ENCODE measurements at places on chromosomes 13 and 19. TPM values are rescaled to one million over a fixed set of nuclear protein-coding genes. Genes with fewer than 3 reads are reported as not detected.

DNA sequence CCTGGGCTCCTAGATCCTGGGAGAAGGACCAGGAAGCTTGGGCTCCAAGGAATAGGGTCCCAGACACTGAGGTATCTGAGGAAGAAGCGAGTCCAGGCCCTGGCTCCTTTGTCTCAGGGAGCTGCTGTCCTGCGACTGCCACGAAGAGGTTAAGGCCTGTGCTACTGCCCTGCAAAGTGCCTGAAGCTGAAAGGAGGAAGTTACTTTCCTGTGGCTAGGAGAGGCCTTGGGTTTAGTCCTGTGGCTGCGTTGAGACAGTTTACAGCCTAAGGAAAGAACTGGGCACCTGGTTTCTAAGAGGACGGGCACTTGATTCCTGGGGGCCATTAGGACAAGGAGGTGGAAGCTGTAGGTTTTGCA lies 2.8 kb downstream of the MYADM start:
- no peaks in the 10 kb centered on the region for H3K27me3 ChIP-seq
- no peak for DNase-seq
- peak overlapping the region; percentile 100 for H3K27ac ChIP-seq

DNA sequence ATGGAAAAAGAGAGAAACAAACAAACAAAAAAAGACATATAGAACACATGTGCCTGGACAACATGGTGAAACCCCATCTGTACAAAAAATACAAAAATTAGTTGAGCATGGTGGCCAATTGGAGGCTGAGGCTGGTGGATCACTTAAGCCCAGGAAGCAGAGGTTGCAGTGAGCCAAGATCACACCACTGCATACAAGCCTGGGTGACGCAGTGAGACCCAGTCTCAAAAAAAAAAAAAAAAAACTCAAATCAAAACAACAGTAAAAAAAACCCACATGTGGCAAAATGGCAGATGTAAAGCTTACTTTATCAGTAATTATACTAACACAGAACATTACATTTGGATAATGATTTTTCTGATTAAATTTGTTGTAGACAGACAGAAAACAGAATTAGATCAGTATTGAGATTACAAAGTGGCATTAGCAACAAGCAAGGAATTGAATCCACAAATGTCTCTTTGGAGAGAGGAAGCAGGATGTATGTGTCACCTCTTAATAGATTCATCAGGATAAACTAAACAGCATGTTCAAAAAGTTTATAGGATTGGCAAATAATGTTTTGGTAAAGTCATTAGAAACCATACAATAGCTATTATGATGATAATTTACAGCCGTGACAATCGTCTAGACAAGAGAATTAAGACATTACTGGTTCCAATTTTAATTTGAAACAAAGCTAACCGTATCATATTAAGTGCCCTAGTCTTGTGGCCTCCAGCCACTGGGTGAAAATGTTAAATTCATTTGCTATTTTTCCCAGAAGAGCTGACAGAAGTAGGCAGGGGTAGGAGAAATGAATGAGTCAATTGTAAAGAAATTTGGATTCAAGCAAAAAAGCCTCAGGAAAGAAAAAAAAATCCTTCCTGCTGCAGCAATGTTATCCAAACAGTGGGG lies 206.0 kb downstream of the FGF14 start:
- no peaks in the 10 kb centered on the region for H3K36me3 ChIP-seq
- no peak overlapping the region for H3K4me3 ChIP-seq
- H3K4me1 ChIP-seq = no peaks in the 10 kb centered on the region
- no peak overlapping the region for H3K27ac ChIP-seq
- DNase-seq = no peak

GRCh38 chr13:91659256-91660075 lies 261.0 kb downstream of the GPC5 start:
- no peak for DNase-seq
- no peak overlapping the region for H3K27ac ChIP-seq
- no peaks in the 10 kb centered on the region for H3K36me3 ChIP-seq

- H3K4me3 ChIP-seq = peak within 1 kb of the TSS; percentile 37
- no peaks in the 10 kb centered on the region for H3K4me1 ChIP-seq
- H3K36me3 ChIP-seq = no peaks in the 10 kb centered on the region
- H3K27me3 ChIP-seq = no peaks in the 10 kb centered on the region
- DNase-seq = peak; percentile 81
Measured at GRCh38 chr19:22783651-22784410, at the start of gene ZNF99. Gene ZNF99 (minus strand): TSS chr19:22784151. CDS start chr19:22784016, 135 bp downstream.

GRCh38 chr13:23372264-23372906 lies 61.1 kb downstream of the SACS start:
- no peak for DNase-seq
- no peaks in the 10 kb centered on the region for H3K36me3 ChIP-seq
- no peak overlapping the region for H3K27ac ChIP-seq
- H3K4me3 ChIP-seq = no peak overlapping the region
- no peaks in the 10 kb centered on the region for H3K4me1 ChIP-seq

DNA sequence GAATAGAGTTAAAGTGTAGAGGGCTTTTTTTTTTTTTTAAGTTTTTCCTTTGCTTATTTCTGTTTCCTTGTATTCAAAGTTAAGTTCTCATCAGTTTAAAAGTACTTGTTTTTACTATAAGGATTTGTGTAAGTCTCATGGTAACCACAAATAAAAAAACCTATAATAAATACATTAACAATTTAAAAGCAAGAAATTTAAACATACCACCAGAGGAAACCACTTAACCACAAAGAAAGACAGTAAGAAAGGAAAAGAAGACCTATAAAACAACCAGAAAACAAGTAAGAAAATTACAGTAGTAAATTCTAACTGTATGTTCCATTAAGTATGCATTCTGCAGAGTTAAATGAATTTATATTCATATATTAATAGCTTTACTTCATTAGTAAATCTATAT lies 999.1 kb upstream of the ATXN8OS start:
- no peak overlapping the region for H3K27ac ChIP-seq
- H3K36me3 ChIP-seq = no peaks in the 10 kb centered on the region
- no peak for DNase-seq
- H3K27me3 ChIP-seq = no peaks in the 10 kb centered on the region
- H3K4me3 ChIP-seq = no peak overlapping the region

DNA sequence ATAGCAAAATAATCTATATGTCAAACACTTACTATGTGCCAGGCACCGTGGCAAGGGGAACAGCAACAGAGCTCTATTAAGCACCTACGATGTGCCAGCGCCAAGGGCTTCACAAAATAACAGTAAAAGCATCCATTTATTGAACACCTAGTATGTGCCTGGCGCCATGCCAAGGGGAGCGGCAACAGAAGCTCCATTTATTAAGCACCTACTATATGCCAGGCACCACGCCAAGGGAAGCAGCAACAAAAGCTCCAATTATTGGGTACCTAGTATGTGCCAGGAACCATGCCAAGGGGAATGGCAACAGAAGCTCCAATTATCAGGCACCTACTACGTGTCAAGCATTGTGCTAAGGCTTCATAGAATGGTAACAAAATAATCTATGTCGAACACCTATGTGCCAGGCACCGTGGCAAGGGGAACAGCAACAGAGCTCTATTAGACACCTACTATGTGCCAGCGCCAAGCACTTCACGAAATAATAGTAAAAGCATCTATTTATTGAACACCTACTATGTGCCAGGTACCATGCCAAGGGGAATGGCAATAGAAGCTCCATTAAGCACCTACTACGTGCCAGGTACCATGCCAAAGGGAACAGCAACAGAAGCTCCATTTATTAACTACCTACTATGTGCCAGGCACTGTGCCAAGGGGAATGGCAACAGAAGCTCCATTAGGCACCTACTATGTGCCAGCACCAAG lies 107.7 kb downstream of the PTPRS start:
- no peak overlapping the region for H3K4me3 ChIP-seq
- H3K27ac ChIP-seq = no peak overlapping the region
- no peaks in the 10 kb centered on the region for H3K36me3 ChIP-seq
- DNase-seq = no peak
- H3K27me3 ChIP-seq = no peaks in the 10 kb centered on the region
- H3K4me1 ChIP-seq = no peaks in the 10 kb centered on the region

The SARS2 gene
- 18.9 TPM for total RNA-seq

- H3K27ac ChIP-seq = peak overlapping the region; percentile 12
- DNase-seq = no peak
- H3K4me1 ChIP-seq = no peaks in the 10 kb centered on the region
- H3K4me3 ChIP-seq = no peak overlapping the region
Measured at GRCh38 chr13:80276371-80277289, 64.3 kb downstream of the SPRY2 start.

GRCh38 chr13:55937180-55937579 lies 1203.5 kb upstream of the PRR20A start:
- no peak overlapping the region for H3K4me3 ChIP-seq
- no peak for DNase-seq
- H3K36me3 ChIP-seq = no peaks in the 10 kb centered on the region
- no peaks in the 10 kb centered on the region for H3K4me1 ChIP-seq
- no peak overlapping the region for H3K27ac ChIP-seq
- H3K27me3 ChIP-seq = no peaks in the 10 kb centered on the region

The FREM2 gene
- total RNA-seq = 0.96 TPM

The GIPC3 gene
- 0.29 TPM for total RNA-seq

The LILRA1 gene
- total RNA-seq = 1.8 TPM

- no peak overlapping the region for H3K27ac ChIP-seq
- no peak overlapping the region for H3K4me3 ChIP-seq
- no peaks in the 10 kb centered on the region for H3K4me1 ChIP-seq
- no peaks in the 10 kb centered on the region for H3K36me3 ChIP-seq
Measured at GRCh38 chr19:30679153-30679702, 307.0 kb downstream of the ZNF536 start.

GRCh38 chr13:45915686-45916439 lies 64.3 kb upstream of the SIAH3 start:
- no peaks in the 10 kb centered on the region for H3K4me1 ChIP-seq
- H3K27me3 ChIP-seq = no peaks in the 10 kb centered on the region
- DNase-seq = no peak
- H3K27ac ChIP-seq = no peak overlapping the region
- no peaks in the 10 kb centered on the region for H3K36me3 ChIP-seq

DNA sequence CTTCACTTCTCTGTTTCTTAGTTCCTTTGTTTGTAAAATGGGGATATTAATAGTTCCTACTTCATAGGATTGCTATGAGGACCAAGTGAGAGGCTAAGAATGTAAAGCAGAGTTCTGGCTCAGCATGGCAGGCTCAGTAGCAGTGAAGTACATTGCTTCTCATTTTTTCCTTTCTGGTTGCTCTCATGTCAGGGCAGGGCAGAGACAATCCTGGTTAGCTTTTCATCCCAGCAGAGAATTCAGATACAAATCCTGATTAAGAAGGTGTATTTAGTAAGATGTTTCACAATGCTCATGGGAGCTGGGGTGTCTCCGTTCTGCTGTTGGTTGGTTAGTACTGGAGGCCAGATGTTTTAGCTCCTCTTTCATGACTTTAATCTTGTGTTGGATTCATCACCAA lies 42.9 kb downstream of the WASF3 start:
- no peak overlapping the region for H3K4me3 ChIP-seq
- no peak overlapping the region for H3K27ac ChIP-seq
- no peaks in the 10 kb centered on the region for H3K27me3 ChIP-seq
- H3K4me1 ChIP-seq = no peaks in the 10 kb centered on the region

GRCh38 chr19:53809518-53810186 lies 14.5 kb downstream of the NLRP12 start:
- DNase-seq = no peak
- no peaks in the 10 kb centered on the region for H3K4me1 ChIP-seq
- H3K27me3 ChIP-seq = no peaks in the 10 kb centered on the region
- H3K4me3 ChIP-seq = no peak overlapping the region

The MIA gene
- total RNA-seq = 5.6 TPM

GRCh38 chr19:29483944-29484581 lies 41.7 kb upstream of the VSTM2B start:
- no peaks in the 10 kb centered on the region for H3K36me3 ChIP-seq
- no peak overlapping the region for H3K4me3 ChIP-seq
- H3K27ac ChIP-seq = no peak overlapping the region
- DNase-seq = no peak

DNA sequence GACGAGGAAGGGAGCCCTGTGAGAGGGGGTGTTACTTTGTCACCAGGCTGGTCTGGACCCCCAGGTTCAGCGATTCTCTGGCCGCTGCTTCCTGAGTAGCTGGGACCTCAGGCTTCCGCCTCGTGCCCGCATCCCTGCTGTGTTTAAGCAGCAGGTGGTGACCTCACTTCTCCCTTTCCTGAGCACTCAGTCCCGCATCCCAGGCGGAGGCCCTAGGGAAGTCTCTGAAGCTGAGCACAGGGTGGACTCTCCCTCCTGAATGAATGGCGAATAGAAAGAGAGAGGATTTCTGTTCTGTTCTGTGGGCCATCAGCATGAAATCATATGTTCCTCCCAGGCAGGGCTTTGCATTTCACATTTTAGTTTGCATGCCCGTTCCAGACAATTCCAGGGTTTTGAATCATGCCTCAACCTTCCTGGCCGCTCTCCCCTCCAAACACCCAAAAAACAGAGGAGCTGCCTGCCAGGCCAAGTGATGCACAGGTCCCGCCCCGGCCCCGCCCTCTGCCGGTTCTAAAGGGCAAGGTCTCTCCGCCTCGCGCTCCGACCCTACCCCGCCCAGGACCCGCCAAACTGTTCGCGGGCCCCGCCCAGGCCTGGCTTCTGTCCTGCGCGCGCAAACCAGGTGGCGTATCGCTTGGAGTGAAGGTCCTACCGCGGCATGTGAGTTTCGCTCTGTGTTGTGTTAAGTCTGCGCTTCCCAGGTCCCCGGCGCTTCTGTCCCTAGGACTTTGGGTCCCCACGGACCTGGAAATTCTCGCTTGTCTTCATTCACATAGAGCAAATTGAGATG lies 35.1 kb upstream of the ZNF808 start:
- no peaks in the 10 kb centered on the region for H3K4me1 ChIP-seq
- no peak for DNase-seq
- H3K27ac ChIP-seq = no peak overlapping the region
- H3K36me3 ChIP-seq = no peaks in the 10 kb centered on the region
- H3K27me3 ChIP-seq = no peaks in the 10 kb centered on the region
- H3K4me3 ChIP-seq = no peak overlapping the region

DNA sequence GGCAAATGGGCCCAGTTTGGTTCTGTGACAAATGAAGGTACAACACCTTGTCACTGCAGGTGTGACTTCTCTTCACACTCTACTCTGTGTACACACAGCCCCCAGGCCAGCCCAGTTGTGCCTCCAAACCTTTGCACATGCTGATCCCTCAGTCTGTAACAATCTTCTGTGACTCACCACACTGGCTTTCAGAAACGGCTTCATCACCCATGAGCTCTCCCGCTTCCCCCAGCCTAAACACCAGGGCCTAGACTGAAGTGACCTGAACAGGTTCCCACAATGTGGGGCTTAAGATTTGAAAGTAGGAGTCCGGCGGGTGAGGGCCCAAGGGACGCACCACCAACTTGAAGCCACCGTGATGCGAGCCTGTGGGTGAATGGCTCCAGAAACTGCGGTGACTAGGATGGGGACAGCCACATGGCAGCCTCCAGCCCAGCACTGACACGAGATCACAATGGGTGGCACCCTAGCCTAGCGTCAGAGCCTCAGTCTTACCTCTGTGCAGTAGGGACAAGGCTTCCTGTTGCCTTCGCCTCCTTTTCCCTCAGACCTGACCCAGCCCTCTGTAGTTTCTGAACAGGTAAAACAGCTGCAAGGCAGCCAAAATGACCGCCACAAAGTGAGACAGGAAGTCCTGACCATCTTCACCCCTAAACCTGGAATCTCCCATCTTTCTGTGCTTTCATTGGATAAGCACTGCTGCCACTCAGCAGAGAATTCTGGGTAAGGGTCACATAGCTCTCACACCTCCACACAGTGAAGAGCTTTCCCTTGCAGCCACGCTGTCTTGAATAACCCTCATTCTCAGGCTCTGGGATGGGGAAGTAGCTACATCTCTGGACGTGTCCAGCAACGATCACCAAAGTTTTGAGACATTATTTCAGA lies 34.2 kb upstream of the ZNF599 start:
- no peaks in the 10 kb centered on the region for H3K36me3 ChIP-seq
- DNase-seq = no peak
- H3K4me3 ChIP-seq = no peak overlapping the region
